Activated CD4-positive, alpha-beta T cell treated with anti-CD3 and anti-CD28 coated beads for 36 hours (primary cell): ENCODE measurements at places on chromosomes 2 and 18.

DNA sequence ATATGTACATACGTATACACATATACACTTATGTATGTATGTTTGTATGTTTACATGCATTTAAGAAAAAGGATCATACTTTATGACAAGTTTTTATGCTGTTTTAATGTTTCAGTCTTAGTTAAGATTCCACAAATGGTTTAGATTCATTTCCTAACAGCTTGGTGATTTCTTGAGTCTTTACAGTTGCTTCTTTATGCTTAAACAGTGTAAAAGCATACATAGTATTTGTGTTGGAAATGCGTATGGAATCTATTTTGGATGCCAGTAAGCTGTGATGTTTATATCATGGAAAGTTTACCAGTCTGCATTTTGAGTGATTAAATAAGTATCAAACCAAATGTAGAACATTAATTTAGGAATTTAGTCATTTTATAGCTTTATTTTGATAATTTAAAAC, 55.4 kb downstream of the AGFG1 start:
- H3K27me3 ChIP-seq, result no peaks in the 10 kb centered on the region
- no peak for DNase-seq
- no peak overlapping the region for H3K4me3 ChIP-seq

- H3K36me3 ChIP-seq, result no peaks in the 10 kb centered on the region
- H3K27ac ChIP-seq, result no peak overlapping the region
- H3K4me3 ChIP-seq, result no peak overlapping the region
- no peaks in the 10 kb centered on the region for H3K4me1 ChIP-seq
Observed at GRCh38 chr18:70390371-70391090, 101.7 kb downstream of the SOCS6 start.

GRCh38 chr2:193517615-193518014, 1322.9 kb upstream of the TMEFF2 start:
- no peak for DNase-seq
- H3K4me3 ChIP-seq, result no peak overlapping the region
- H3K27me3 ChIP-seq, result no peaks in the 10 kb centered on the region
- no peaks in the 10 kb centered on the region for H3K36me3 ChIP-seq
- no peaks in the 10 kb centered on the region for H3K4me1 ChIP-seq

- H3K36me3 ChIP-seq, result no peaks in the 10 kb centered on the region
- H3K4me1 ChIP-seq, result peaks cover 22% of the 10 kb centered on the region
- peak; percentile 64 for DNase-seq
- no peak overlapping the region for H3K4me3 ChIP-seq
Observed at GRCh38 chr18:8754995-8755960, 49.9 kb downstream of the MTCL1 start.

GRCh38 chr18:60693426-60693825, 320.9 kb upstream of the MC4R start:
- no peak for DNase-seq
- H3K27me3 ChIP-seq, result no peaks in the 10 kb centered on the region
- H3K4me1 ChIP-seq, result no peaks in the 10 kb centered on the region

- peaks cover 3% of the 10 kb centered on the region for H3K27me3 ChIP-seq
- peaks cover 23% of the 10 kb centered on the region for H3K36me3 ChIP-seq
- H3K27ac ChIP-seq, result peak overlapping the region; percentile 59
- H3K4me1 ChIP-seq, result peaks cover 59% of the 10 kb centered on the region
- no peak for DNase-seq
Observed at GRCh38 chr2:39942950-39943349, 163.9 kb upstream of the THUMPD2 start.
